Chondrocyte (in vitro differentiated cells): ENCODE measurements at places on chromosomes 7 and 10.

DNA sequence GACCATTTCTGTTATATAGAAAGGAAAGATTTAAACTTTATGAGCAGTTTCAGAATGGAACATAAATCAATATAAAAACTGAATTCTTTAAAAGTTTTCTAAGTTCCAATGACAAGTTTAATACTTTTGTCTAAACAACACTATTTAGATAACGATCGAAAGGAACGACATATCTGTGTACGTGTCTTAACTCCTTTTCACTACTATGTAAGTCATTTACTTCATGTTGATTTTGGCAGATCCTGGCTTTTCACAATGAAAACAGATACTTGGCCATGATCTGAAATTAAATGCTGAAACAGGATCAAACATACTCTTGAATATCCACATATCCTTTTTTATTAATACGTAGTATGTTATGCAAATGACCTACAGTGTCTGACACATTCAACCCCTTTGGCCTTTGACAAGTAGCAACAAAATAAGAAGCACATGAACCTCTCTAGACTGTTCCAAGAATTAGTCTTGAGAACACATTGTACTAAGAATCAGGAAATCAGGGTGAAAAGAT lies 41.9 kb downstream of the RNLS start:
- H3K4me1 ChIP-seq, result peaks cover 40% of the 10 kb centered on the region
- H3K27ac ChIP-seq, result peak overlapping the region; percentile 79
- DNase-seq, result no peak
- no peaks in the 10 kb centered on the region for H3K36me3 ChIP-seq

- H3K4me1 ChIP-seq, result no peaks in the 10 kb centered on the region
- no peak overlapping the region for H3K27ac ChIP-seq
- H3K4me3 ChIP-seq, result no peak overlapping the region
- DNase-seq, result no peak
- H3K36me3 ChIP-seq, result no peaks in the 10 kb centered on the region
- peaks cover 13% of the 10 kb centered on the region for H3K27me3 ChIP-seq
Observed at GRCh38 chr10:100896876-100897461, 15.8 kb upstream of the SLF2 start.

GRCh38 chr10:8438603-8439002 lies 384.1 kb downstream of the GATA3 start:
- H3K27me3 ChIP-seq, result peaks cover 3% of the 10 kb centered on the region
- no peaks in the 10 kb centered on the region for H3K4me1 ChIP-seq
- no peak overlapping the region for H3K4me3 ChIP-seq
- H3K36me3 ChIP-seq, result no peaks in the 10 kb centered on the region

GRCh38 chr7:25750744-25751508 lies 401.1 kb upstream of the NFE2L3 start:
- peak overlapping the region; percentile 95 for H3K27ac ChIP-seq
- peaks cover 45% of the 10 kb centered on the region for H3K4me1 ChIP-seq

DNA sequence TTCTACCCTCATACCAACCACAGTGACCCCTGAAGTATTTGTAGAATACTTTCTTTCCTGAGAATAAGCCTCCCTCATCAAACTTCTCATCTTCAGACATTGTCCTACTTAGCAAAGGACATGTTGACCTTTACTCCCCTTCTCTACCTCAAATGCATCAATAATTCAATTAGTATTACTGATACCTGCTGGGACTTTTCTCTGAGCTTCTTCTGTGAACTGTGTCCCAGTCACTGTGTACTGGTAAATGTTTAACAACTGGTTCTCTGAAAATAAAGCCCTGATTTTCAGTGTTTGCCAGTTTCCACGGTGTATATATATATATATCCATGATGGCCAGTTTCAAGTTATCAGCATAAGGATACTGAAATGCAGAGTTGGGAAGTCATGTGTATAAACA lies 12.2 kb downstream of the PANK1 start:
- H3K27ac ChIP-seq, result no peak overlapping the region
- peaks cover 21% of the 10 kb centered on the region for H3K4me1 ChIP-seq
- DNase-seq, result no peak
- H3K27me3 ChIP-seq, result no peaks in the 10 kb centered on the region
- no peaks in the 10 kb centered on the region for H3K36me3 ChIP-seq
- no peak overlapping the region for H3K4me3 ChIP-seq

- peaks cover 4% of the 10 kb centered on the region for H3K4me1 ChIP-seq
- no peak overlapping the region for H3K27ac ChIP-seq
- no peak for DNase-seq
- peaks cover 4% of the 10 kb centered on the region for H3K27me3 ChIP-seq
Observed at GRCh38 chr10:93579089-93579488, 12.6 kb downstream of the FFAR4 start.

DNA sequence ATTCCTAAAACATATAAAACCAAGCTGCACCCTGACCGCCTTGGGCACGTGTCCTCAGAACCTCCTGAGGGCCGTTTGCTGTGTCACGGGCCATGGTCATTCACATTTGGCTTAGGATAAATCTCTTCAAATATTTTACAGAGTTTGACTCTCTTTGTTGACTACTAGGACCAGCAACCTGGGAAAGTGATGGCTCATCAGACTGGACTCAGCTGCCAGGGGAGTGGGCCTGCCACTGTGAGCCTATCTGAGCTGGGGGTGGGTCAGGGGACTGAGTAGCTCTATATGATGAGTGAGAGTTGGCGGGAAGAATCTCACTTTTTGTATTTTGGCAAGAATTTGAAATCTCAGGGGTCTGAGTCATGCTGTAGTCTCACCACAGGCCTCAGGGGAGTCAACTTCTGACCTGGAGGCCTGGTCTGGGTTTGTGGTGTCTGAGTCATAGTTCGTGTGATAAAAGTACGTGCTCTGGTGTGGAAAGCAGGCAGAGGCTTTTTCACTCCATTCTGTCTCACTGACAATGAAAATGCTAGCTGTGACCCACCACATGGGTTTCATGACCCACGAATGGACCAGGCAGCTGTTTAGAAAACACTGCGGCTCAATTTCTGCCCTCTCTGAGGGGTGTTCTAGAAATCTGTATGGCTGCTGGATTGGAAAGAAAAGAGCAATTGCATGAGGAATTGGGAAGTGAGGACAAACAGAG lies 4.2 kb upstream of the UPP1 start:
- no peaks in the 10 kb centered on the region for H3K36me3 ChIP-seq
- peak overlapping the region; percentile 98 for H3K27ac ChIP-seq
- no peak for DNase-seq
- H3K27me3 ChIP-seq, result no peaks in the 10 kb centered on the region

- H3K27ac ChIP-seq, result peak overlapping the region; percentile 95
- no peak for DNase-seq
- H3K27me3 ChIP-seq, result no peaks in the 10 kb centered on the region
- H3K4me1 ChIP-seq, result peaks cover 48% of the 10 kb centered on the region
Observed at GRCh38 chr7:151251689-151252560, 3.4 kb upstream of the SMARCD3 start.

GRCh38 chr10:112963835-112964234 lies 13.8 kb downstream of the TCF7L2 start:
- H3K36me3 ChIP-seq, result peaks cover 7% of the 10 kb centered on the region
- DNase-seq, result no peak
- peak overlapping the region; percentile 68 for H3K27ac ChIP-seq
- H3K4me3 ChIP-seq, result no peak overlapping the region

- no peaks in the 10 kb centered on the region for H3K4me1 ChIP-seq
- no peak overlapping the region for H3K27ac ChIP-seq
- peaks cover 26% of the 10 kb centered on the region for H3K27me3 ChIP-seq
- no peak overlapping the region for H3K4me3 ChIP-seq
Observed at GRCh38 chr10:96276831-96277230, 5.5 kb upstream of the BLNK start.

DNA sequence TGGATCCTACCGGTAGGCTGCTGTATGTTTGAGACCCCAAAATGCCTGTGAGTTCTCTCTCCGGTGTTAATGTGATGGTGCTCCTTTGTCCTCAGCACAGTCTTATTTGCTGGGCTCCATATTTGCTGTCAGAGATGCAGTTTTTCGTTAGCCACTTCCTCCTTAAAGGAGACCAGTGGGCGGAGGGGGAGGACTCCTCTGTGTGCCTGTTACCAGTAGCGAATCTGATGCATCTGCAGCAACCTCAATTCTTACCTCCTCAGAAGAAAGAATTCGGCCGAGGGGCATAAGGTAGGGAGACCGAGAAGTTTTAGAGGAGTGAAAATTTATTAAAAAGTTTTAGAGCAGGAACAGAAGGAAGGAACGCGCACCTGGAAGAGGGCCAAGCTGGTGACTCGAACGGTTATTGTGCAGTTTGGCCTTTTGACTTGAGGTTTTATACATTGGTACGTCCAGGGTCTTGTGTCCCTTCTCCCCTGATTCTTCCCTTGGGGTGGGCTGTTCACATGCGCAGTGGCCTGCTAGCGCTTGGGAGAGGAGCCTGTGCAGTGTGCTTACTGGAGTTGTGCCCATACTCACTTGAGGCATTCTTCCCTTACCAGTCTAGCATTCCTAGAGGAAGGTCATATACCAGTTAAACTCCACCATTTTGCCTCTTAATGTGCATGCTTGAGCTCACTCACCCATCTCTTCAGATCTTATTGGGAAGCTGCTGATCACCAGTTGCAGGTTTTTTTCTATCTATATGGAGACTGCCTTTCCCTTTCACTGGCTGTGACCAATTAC lies 49.5 kb downstream of the GNAI1 start:
- no peak overlapping the region for H3K27ac ChIP-seq
- H3K36me3 ChIP-seq, result no peaks in the 10 kb centered on the region
- no peaks in the 10 kb centered on the region for H3K27me3 ChIP-seq
- H3K4me1 ChIP-seq, result peaks cover 30% of the 10 kb centered on the region
- DNase-seq, result no peak

DNA sequence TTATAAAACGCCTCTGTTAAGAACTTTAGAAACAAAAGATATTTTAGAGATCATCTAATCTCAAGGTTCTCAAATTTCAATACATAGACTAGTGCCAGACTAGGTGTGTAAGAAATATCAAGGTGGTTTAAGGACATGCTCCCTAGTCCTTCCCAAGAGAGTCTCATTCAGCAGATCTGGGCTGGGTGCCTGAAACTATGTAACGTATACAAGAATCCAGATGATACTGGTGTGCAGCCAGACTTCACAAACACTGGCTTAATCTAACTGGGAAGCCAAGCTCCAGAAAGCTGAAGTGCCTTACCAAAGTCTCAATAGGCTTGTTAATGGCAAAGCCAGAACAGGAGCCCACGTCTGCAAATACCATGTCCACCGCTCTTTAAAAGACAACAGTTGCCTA lies 105.0 kb upstream of the AMPH start:
- H3K27ac ChIP-seq, result no peak overlapping the region
- no peaks in the 10 kb centered on the region for H3K27me3 ChIP-seq
- H3K4me1 ChIP-seq, result peaks cover 3% of the 10 kb centered on the region
- H3K4me3 ChIP-seq, result no peak overlapping the region
- H3K36me3 ChIP-seq, result peaks cover 17% of the 10 kb centered on the region
- DNase-seq, result no peak

GRCh38 chr10:93773120-93773519 lies 15.4 kb downstream of the LGI1 start:
- peaks cover under 1% of the 10 kb centered on the region for H3K27me3 ChIP-seq
- H3K4me1 ChIP-seq, result peaks cover 17% of the 10 kb centered on the region
- H3K36me3 ChIP-seq, result no peaks in the 10 kb centered on the region
- no peak for DNase-seq
- H3K4me3 ChIP-seq, result no peak overlapping the region

DNA sequence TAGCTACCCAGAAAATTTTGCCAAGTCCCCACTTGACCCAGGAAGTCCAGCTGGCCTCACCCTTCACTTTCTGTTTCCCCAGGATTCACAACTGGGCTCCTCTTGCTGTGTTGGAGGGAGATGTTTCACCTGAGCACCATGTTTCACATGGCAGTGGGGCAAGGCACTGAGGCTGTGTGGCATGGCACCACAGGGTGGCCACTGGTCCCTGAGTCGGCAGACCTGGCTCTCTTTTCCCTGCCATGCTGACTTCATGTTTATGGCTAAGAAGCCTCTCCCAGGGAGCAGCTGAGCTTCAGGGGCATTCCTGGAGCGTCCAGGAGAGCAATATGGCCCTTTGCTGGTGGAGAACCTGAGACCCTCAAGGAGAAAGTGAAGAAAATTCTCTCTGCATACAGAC lies 266.9 kb downstream of the RPS24 start:
- H3K27me3 ChIP-seq, result no peaks in the 10 kb centered on the region
- peak; percentile 33 for DNase-seq
- H3K4me3 ChIP-seq, result no peak overlapping the region
- no peak overlapping the region for H3K27ac ChIP-seq

GRCh38 chr7:131040467-131040932 lies 287.2 kb upstream of the MKLN1 start:
- H3K27me3 ChIP-seq, result no peaks in the 10 kb centered on the region
- H3K4me3 ChIP-seq, result no peak overlapping the region
- DNase-seq, result no peak

DNA sequence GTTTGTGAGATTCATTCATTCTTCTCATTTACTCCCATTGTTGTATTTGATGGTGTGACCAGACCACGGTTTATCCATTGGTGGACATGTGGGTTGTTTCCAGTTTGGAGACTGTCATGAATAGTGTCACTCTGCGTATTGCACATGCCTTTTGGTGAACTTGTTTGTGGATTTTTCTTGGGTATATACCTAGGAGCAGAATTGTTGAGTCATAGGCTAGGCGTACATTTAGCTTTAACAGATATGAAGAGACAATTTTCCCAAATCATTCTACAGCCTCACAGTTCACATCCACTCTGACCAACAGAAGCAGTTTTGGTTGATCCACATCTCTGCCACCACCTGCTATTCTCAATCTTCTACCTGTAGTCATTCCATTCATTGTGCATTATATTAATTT lies 66.0 kb upstream of the FAM20C start:
- H3K27me3 ChIP-seq, result peaks cover 11% of the 10 kb centered on the region
- H3K4me3 ChIP-seq, result no peak overlapping the region
- no peak for DNase-seq
- no peak overlapping the region for H3K27ac ChIP-seq

GRCh38 chr10:132575320-132576201 lies 38.0 kb downstream of the INPP5A start:
- H3K4me1 ChIP-seq, result peaks cover 5% of the 10 kb centered on the region
- peak; percentile 68 for DNase-seq
- peak overlapping the region; percentile 28 for H3K4me3 ChIP-seq
- H3K27ac ChIP-seq, result peak overlapping the region; percentile 75
- no peaks in the 10 kb centered on the region for H3K27me3 ChIP-seq

DNA sequence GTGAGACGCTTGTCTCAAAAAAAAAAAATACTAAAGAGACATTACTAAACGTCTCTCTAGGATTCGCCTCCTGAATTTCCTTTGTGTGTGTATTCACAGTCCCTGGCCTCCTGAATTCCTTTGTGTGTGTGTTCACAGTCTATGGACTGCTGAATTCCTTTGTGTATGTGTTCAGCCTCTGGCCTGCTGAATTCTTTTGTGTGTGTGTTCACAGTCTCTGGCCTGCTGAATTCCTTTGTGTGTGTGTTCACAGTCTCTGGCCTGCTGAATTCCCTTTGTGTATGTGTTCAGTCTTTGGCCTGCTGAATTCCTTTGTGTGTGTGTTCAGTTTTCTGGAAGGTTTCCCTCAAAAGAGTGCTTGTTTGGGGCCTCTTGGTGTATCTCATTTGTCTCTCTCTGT lies 8.2 kb downstream of the BMS1 start:
- H3K27me3 ChIP-seq, result no peaks in the 10 kb centered on the region
- H3K4me1 ChIP-seq, result no peaks in the 10 kb centered on the region
- DNase-seq, result no peak
- peak overlapping the region; percentile 73 for H3K27ac ChIP-seq
- H3K4me3 ChIP-seq, result no peak overlapping the region
